Activated T-cell treated with anti-CD3 and anti-CD28 coated beads, Interleukin-2, amount 50 U/mL, for 4 hours (primary cell): ENCODE measurements at places on chromosomes 1 and 21. TPM values are rescaled to one million over a fixed set of nuclear protein-coding genes. Genes with fewer than 3 reads are reported as not detected.

ATF3 gene
- total RNA-seq, result 16.8 TPM

TNFRSF25 gene
- total RNA-seq, result 149 TPM

GRCh38 chr1:53379662-53380002 is 51.8 kb upstream of the LRP8 start:
- no peak for DNase-seq

- no peak for DNase-seq
Observed at GRCh38 chr1:246291127-246291526, 216.0 kb downstream of the SMYD3 start.

DNA sequence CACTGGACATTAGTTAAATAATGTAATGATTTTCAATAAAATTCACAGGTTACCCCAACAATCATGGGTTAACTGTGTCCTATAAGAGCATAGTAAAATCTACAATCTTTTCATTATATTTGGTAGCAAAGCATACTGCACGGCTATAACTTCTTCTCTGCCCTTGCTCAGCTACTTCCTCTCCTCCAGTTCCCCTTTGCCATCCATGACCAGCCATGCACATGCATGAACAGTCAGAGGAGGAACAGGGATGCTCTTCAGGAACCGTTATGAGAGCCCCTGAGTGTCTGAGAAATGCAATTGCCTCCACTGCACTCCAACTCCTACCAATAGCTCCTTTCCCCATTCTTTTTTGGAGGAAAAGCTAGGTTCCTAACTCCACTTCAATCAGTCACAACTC is 646.7 kb downstream of the LTN1 start:
- DNase-seq, result no peak

GRCh38 chr1:204792354-204792692 is 78.3 kb upstream of the NFASC start:
- DNase-seq, result no peak

DNA sequence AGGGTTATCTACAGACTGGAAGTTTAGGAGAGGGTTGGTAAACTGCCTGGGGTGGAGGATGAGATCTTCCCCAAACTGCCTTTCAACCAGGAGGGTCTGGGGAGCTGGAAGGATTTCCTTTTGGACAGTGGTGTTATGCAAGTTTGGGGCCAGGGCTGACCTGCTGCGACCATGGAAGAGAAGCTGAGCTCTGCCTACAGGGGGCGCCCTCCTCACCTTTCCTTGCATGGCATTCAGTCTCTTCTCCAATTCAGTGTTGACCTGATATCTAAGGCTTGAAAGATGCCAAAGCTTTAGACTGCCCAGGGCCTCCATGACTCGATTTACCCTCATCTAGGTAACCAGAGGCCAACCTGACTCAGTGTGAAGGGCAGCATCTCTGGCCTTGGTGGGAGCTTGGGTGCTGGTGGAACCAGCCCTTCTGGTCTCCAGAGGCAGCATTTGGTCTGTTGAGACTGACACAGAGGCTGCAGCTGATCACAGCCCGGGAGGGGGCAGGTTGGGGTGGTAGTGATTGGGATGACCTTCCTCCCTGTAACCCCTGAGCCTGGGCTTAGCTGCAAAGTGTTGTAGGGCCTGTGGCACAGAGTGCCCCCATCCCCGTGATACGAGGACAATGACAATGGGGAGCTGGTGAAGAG is 170.0 kb downstream of the GRIK3 start:
- no peak for DNase-seq

DNA sequence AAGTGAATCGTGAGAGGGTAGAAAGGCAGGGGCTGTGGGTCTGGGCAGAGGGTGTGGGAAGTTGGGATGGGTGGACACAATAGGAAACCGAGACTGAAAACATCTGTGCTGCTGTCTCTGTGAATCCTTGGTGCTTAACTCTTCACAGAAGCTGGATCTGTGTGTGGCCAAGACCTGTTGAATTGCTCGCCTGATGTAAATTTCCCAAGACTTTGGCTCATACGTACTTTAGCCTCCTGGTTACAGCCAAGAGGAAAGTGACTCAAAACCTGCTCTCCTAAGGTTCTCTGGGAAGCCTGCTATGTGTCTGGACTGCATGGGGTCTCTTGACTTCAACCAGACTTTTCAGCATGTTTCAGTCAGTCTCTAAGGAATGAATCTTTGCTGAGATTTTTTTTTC is 270.3 kb downstream of the RWDD3 start:
- DNase-seq, result no peak

DNA sequence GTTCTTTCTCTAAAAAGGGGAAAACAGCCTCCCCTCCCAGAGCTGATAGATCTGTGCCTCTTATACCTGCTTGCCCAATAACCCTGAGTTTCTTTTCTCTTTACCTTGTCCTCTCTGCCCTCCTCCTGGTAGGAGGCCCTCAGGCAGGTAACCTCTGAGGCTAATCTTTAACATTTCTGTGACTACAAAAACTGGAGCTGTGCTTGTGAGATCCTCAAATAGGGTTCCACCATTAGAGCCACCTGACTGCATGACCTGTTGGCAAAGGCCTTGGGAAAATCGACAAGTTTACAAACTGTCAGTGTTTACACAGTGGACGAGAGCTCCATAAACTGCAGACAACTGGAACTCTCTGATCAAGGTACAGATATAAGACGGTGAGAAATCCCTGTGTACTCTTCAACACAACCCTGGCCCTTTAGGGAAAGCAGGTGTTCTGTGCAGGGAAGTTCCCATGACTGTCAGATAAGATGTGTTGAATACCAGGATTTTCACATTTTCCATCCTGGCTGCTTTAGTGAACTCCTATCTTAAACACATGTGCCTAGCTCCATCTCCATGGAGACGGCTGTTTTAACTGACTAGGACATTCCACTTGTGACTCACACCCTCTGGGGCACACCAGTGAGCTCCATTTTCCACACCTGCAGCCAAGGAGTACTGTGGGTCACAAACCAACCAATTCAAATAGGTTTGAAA is 38.3 kb downstream of the ECE1 start:
- peak; percentile 21 for DNase-seq

GRCh38 chr1:147560765-147561471 is 19.6 kb downstream of the BCL9 start:
- no peak for DNase-seq

DNA sequence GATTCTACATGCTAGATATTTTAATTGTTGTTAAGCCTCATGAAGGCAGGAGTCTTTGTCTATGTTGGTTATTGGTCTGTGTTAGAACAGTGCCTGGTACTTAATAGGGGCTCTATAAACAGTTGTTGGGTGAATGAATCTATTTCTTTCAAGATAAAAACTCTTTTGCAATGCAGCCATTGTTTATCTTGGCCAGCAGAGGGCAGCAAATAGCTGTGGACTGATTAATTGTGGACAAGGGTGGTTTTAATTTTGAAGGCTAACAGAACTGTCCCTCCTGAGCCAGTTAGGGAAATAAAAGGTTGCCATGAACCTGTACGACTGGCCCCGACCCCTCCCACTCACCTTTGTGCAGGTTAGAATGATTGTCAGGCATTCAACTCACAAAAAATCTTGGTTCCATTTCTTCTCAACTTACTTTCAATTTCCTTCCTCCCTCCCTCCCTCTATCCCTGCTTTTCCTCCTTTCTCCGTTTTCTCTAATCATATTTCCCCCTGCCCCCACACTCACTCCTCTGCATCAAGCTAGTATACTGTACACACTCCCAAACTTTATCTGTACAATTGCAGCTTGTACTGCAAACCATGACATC is 66.3 kb upstream of the DIRAS3 start:
- peak; percentile 11 for DNase-seq

DNA sequence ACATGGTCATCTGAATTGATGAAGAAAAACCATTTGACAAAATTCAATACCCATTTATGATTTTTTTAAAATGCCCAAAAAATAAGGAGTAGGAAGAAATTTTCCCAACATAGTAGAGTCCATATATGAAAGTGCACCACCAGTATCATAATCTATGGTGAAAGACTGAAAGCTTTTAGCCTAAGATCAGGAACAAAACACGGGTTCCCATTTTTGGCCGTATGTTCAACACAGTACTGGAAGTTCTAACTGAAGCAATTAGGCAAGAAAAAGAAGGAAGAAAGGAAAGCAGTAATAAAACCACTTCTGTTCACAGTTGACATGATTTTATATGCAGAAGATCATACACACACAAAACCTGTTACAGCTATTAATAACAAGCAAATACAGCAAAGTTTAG is 227.8 kb upstream of the RAB4A start:
- no peak for DNase-seq

- DNase-seq, result no peak
Observed at GRCh38 chr1:116764466-116764898, 10.3 kb downstream of the CD2 start.
